ENCODE measurements at places on chromosomes 12 and 14.

DNA sequence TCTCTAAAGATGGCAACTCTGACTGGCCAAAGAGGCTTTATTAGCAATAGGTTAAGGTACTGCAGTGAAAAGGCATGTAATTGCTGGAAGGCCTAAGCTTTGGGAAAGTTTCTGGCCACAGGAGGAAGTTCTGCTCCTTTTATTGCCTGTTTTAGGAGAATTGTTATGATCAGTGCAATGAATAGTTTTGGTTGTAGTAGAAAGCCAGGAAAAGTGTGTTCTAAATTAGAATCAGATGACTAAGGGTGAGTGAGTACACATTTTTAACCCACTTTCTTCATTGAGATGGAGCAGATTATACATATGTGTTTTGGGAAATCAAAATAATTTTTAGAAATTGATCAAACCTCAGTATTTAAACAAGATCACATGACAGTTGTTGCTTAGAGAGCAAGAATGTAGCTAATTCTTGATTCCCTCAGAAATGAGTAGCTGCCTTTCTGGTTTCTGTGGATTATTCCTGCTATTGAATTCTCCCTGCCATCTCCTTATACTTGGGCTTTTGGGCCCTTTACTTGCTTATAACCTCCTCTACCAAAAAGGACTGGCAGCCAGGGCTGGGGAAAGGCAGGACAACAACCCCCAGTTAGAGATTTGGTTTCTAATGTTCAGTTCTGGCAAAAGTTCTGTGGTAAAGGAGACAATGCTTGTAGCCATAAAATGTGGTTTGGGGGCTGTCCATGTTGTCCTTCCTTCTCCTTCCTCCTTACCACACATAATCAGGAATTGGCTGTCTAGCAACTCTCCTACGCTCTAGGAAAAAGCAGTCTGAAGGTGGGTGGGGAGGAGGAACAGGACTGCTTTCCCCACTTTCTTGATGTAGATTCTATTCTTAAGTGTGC is 217.1 kb downstream of the SLC38A4 start:
- DNase-seq, result no peak

DNA sequence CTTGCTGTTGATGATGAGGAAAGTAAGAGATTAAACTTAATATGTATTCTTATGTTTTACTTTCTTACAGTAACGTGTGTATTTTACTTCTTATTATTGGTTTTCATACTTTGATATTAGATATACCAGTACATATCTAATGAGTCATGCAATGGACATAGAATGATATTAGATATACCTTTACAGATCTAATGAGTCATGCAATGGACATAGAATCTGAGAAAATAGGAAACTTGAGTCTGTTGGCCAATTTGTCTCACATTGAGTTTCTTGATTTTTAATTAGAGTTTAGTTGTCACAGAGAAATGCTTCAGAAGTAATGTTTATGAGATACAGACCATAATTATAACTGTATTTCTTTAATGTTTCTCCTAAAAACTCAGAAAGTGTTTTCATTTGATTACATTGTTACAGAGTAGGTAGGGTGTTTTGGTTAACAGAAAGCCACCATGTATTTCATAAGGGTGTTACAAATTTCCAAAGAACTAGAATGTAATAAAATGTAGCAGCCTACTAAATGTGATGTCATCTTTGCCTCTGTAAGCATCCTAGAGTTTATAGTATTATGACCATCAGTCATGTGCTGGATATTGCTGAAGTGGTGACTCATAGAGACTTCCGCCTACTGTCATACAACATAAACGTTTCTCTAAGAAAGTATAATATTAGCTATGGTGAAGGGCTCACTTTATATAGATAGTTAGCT is 3.0 kb downstream of the GAS2L3 start:
- DNase-seq, result peak; percentile 35

DNA sequence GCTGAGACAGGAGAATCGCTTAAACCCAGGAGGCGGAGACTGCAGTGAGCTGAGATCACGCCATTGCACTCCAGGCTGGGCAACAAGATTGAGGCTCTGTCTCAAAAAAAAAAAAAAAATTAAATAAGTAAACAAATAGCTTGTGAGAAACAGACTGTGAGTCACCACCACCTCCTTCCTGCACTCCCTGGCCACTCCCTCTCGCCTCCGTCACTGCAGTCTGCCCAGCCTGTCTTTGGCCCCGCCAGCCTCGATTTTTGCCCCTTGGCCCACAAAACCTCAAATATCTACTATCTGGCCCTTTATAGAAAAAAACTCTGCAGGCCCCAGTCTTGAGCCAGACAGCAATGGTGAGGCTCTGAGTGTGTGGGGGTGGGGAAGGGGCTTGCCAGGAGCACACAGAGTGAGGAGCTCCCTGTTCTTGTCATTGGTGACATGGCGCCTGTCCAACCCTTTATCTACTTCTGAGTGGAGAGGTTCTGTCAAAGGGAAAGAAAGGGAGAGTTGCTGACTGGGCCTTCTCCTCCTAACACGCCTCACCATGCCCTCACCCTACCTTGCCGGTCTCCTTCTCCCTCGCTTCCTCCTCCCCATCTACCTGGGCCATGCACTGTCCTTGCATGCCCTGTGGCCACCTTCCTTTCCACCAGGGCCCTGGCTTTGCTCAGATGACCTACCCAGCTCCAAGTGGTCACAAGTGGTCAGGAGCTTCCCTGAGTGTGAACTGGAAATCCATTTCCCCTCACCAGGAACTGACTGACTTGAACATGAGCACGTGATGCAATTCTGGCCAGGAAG is 22.1 kb downstream of the LGMN start:
- peak; percentile 54 for DNase-seq

GRCh38 chr12:88298761-88299242 is 156.7 kb downstream of the TMTC3 start:
- DNase-seq, result no peak

GRCh38 chr12:64679487-64680001 is 69.2 kb downstream of the RASSF3 start:
- no peak for DNase-seq

DNA sequence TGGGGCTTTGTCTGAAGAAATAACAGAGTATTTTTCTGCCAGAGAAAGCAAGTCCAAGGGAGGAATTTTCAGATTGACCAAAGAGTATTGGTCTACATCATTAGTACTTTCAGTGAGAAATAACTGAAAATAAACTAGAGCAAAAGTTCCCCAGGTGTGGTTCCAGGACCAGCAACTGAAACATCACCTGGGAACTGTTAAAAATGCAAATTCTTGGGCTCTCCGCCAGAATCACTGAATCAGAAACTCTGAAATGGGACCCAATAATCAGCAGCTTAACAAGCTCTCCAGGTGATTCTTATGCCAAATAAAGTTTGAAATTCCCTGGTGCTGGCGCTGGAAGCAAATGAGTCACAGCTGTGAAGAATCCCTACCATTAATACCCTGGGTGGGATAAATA is 52.1 kb downstream of the EIF2S3B start:
- no peak for DNase-seq

GRCh38 chr12:57541001-57541400 is 6.0 kb downstream of the DCTN2 start:
- DNase-seq, result no peak

DNA sequence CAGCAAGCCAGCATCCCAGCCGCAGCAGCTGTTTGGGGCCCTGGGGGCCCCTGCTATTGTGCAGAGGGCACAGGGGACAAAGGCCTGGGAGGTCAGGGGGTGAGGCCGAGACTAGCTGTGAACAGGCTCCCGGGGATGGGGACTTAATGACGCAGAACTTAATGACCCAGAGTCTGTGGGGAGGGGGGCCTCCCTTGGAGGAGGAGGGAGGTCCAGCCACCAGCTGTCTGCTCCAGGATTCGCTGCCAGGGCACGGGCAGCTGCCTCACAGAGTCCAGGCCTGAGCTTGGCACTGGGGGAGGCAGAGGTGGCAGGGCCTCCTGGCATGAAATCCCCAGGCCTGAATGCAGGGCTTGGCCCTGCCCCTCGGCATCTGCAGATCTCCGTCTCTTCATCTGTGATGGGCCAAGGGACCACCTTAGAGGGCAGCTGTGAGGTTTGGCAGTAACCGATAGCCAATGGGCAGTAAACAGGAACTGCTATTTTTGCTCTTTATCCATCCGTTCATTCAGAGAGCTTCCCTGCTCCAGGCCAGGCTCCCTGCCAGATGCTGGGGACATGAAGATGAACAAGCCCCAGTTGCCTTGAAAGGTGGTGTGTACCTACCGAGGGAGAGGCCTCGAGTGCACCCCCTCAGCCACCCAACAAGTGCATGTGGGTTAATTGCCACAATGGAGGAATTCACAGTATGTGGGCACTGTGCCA is 6.7 kb downstream of the FAM222A start:
- DNase-seq, result no peak

DNA sequence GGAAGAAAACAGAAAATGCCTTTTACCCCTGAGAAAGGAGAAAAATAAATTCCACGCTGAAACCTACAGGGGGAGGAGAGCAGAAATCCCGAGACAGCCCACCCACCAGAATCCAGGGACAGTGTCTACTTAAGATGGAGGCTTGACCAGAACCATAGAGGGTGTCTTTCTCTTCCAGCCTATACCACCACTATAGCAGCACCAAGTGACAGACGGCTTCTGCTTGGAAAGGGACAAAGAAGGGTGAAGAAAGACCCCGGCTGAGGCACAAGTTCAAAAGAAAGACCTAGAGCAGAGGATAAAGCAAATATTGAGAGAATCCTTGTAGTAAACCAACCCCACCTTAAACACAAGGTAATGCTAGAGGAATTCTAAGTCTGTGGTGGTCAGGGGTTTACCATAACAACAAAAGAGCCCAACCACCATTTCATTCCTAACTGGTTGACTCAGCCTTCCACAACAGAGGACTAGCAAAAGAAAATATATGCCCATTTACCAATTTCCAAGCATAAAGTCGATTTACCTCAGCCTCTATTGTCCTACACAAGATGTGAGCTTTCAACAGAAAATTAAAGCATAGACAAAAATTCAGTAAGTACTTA is 105.3 kb upstream of the FOXG1 start:
- DNase-seq, result no peak

GRCh38 chr12:119594772-119595445 is 1.3 kb downstream of the TMEM233 start:
- no peak for DNase-seq

DNA sequence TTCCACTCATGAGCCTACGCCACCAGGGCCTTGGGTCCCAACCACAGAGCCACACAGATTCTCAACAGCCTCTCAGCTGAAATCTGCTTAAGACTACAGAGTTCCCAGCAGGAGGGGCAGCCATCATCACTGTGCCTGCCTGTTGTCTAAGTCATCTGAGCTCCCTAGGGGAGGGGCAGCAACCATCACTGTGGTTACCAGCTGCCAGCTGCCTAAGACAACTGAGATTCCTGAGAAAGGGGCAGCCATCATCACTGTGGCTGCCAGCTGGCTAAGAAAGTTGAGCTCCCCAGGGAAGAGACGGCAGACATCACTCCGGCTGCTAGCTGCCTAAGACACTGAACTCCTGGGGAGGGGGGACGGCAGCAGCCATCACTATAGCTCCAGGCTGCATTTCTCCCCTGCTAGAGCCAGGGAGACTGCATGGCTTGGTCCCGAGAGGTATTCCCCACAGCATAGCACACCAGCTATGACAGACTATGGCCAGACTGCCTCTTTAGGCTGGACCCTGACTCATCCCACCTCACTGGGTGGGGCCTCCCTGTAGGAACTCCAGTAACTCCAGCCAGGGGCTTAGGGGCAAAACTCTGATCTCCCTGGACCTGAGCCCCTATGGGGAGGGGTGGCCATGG is 37.2 kb upstream of the C14orf132 start:
- DNase-seq, result no peak

DNA sequence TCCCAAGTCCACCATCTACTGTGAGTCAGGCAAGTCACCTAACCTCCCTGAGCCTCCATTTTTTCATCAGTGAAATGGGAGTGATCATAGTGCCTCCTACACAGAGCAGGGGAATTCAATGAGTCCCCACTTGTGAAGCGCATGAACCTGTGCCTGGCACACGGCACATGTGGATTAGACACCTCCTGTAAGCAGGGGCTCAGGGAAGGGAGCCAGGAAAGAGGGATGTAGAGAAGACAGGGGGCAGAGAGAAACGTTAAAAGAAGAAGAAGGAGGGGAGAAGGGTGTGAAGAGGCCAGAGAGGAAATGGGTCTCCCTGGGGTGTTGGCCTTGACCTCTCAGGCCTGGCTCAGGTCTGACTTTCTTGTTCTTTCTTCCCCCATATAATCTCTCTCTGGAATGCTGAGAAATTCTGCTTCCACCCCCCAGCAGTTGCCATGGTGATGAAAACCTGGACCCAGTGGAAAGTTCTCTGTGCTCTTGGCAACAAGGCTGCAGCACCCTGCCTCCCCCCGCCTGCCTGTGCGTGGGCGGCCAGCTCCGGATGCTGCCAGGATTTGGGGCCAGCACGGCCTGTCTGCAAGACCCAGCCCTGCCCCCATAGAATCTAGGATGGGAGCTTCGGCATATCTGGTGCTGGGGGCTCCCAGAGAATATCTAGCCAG is 94.5 kb downstream of the CALM1 start:
- no peak for DNase-seq

DNA sequence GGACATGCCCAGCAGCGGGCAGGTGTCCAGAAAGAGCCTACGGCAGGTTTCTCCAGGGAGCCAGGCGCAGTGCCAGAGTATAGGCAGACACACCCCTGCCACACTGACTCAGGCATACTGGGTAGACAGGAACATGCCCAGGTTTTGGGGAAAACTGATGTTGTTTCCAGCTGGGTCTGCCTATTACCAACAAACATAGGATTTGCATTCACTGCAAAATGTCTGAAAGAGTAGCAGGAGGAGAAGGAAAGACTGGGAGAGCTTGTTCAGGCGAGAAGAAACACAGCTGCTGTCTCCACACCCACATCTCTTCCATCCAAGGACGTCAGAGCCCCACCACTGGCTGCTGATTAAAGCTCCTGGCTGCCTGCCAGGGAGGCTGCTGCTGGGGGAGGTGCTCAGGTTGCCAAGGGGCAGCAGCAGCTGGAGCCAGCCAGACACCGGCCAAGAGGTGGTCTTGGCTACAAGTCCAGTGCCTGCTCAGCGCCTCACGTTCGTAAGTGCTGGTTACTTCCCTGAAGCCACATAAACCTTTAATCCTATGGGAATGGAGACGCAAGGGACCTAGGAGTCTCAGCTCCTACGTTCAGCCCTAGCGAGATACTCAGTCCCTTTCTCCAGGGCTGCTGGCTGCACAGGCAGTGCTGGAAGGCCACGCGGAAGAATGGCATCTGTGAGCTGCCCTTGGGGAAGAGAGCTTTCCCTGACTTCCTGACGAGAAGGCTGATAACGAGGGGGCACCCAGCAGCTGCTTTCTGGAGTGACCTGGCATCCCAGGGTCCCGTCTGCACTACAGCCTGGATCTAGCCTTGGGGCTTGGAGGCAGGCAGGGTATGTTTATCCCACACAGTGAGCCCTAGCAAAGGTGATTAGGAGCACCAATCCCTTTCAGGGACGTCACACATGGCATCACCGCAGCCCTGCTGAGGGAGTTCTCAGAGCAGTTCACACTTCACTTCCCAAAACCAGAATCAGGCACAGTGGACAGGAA is 58.1 kb downstream of the PLEKHG3 start:
- peak; percentile 95 for DNase-seq
